ENCODE measurements at places on chromosomes 1 and 21. TPM values are rescaled to one million over a fixed set of nuclear protein-coding genes. Genes with fewer than 3 reads are reported as not detected.

GRCh38 chr1:215665215-215665614 is 98.1 kb downstream of the KCTD3 start:
- DNase-seq: no peak

DNA sequence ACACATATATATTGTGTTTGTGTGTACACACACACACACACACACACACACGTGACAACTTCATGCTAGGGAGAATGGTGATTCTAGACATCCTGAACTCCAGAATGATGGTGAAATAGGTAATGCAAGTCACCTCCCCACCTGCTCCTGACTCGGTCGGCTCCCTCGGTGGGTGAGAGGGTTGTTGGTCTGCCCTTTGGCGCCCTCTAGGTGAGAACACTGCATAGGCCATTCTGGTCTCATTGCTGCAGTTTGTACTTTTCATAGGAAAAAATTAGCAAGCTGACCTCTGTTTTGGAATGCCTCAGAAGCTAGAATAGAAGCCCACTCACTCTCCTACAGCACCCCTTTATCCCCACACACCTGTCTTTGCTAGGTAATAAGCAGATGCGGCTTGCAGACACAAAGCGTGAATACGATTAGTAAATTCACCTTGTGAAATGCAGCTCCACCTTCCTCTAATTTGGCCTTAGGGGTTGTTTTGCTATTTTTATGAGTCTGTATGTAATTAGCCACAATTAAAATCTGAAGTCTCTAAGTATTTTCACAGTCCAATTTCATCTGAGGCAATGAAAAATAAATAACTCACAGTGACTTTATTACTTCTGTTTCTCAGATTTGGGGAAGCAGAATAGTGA is 130.0 kb upstream of the KCNJ15 start:
- DNase-seq: peak; percentile 4

GRCh38 chr1:207702317-207702716 is 49.5 kb upstream of the CD46 start:
- no peak for DNase-seq

DNA sequence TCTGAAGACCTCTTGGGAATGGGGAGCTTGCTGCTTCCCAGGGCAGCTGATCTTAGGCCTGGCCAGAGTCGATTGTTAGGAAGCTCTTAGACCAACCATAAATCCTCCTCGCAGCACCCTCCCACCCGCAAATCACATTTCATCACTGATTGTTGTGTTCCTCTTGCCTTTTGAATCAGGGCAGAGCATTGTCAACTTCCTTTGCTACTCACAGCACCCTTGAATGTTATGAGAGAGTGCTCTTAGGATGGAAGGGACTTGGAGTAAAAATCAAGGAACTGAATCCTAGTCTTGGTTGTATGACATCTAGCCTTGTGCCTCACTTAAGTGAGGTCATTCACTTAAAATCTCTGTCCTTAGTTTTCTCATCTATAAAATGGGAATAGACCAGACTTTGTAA is 3.0 kb downstream of the VASH2 start:
- DNase-seq: no peak

The SLC1A7 gene
- total RNA-seq: not detected

The GSTM4 gene
- 3.3 TPM for total RNA-seq
